ENCODE measurements at places on chromosomes 5 and 9.
A peak's percentile ranks its signal among the peaks of the same experiment; 100 is the strongest.

DNA sequence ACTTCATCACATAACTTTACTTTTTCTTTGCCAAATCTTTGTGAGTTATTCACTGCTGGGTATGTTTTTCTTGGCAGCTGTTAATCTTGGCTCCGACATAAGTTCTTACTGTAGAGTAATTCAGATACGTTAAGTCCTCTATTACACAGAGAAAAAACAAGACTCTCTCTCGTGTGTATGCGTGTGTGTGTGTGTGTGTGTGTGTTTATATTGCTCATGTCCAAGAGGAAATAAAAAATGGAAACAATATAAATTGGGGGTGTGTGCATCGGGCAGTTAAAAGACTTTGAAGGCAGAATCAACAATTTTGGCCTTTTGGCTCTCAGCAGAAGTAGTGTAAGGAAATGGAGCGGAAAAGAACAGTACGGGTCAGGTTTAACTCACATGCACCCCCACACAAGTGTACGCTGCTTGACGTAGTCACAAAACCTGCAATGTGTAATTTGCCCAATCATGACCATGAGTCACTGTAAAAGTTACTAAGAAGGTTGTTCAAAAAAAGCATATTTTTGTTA, 67.2 kb upstream of the IFNE start:
- no peak for DNase-seq

DNA sequence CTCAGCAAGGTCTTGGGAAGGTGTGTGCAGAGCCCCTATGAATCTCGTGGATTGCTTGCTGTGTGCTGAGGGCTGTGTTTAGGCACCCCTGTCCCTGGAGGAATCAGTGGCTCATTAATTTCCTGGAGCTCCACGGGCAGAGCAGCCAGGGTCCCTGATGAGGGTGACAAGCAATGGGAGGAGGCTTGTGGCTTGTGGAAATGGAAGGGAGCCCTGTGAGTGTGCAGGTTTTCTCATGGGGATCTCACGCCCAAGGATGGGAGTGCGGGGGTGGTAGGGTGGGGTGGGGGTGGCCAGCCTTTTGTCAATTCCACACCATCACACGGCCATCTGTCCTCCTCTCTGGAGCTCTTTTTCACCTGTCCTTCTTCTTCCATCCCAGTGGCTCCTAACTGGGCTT, 25.3 kb downstream of the PHF2 start:
- DNase-seq: no peak

DNA sequence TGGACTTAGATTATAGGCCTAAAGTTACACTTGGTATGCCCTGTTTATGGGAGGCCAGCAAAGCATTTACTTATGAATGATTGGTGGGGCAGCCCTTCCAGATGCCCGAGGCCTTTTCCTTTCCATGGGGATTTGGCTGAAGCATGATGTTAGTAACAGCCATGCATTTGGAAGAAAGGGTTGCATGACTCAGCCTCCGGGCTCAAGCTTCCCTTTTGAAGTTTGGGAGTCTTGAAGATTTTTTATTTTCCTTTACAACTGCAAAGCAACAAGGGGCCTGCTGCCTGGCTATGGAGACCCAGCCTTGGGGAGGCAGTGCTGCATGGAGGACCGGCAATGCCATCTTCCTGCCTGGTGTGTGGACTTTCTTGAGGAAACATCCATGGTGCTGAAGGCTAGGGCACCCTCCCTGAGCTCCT, 244.7 kb downstream of the ICE1 start:
- DNase-seq: no peak

GRCh38 chr5:169044962-169045361, 256.0 kb downstream of the SLIT3 start:
- no peak for DNase-seq

DNA sequence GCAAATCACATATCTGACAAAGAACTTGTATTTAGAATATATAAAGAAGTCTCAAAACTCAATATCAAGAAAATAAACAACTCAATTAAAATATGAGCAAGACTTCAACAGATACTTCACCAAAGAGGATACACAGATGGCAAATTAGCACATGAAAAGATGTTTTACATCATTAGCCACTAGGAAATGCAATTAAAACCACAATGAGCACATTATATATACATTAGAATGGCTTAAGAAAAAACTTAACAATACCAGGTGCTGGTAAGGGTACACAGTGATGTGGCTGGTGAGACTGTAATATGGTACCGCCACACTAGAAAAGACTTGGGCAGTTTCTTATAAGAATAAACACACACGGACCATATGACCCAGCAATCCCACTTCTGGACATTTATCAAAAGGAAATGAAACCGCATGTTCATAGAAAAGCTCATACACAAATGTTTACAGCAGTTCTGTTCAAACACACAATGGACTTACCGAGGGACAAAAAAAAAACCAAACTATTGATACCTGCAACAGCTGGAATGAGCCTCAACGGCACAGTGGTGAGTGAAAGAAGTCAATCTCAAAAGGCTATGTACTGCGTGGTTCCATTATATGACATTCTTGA, 27.6 kb downstream of the SEMA4D start:
- DNase-seq: peak; percentile 29

DNA sequence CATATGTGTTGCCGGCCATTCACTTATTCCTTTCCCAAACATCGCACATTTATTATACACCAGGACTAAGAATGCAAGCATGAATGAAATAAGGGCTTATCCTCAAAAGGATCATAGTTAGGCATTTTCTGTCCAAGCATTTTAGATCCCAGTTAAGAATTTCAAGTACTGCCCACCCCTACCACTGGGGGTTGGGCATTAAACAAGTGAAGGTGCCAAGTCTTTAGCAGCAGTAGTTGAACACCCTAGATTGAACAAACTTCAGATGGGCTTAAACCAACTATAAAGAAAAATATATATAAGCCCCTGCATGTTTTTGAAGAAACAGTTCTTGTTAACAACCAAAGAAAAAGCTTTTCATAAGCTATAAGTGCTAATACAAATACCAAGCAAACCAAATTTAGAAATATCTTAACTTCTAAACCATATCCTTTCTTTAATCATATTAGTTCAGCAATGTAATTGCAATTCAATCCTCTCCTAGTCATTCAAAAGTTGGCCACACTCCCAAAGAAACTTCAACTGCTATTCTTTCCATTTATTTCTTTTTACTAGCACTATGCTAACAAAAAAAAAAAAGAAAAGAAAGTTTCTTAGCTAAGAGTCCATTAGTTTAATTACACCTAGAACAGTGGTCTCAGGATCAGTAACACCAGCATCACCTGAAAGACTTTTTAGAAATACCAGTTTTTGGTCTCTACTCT, 149.8 kb downstream of the MLLT3 start:
- DNase-seq: no peak

- no peak for DNase-seq
Observed at GRCh38 chr5:60668686-60669304, 31.2 kb downstream of the DEPDC1B start.
